Activated CD4-positive, alpha-beta T cell treated with anti-CD3 and anti-CD28 coated beads, Interleukin-2, Interleukin-6, amounts not matched to agents 100 ng/mL and 50 ng/mL, durations not matched to agents 16 hours and 8 hours (primary cell): ENCODE measurements at places on chromosomes 4 and X.

DNA sequence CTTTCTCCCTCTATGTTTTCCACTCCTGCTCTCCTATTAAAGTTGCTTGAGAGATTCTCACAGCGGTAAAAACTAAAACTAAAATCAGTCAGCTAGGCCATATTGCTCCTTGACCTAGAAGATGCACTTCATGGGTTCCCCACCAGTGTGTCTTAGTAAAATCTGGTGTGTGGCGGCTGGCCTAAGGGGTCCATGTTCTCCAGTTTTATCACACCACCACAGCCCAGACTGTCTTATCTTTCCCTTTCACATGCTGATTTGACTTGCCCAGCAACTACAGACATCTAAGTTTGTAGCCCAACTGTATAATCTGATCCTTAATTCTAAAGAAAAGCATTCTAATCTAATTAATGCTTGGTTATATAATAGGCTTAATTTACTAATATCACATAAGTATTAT is 68.0 kb downstream of the ATP8A1 start:
- DNase-seq, result no peak

DNA sequence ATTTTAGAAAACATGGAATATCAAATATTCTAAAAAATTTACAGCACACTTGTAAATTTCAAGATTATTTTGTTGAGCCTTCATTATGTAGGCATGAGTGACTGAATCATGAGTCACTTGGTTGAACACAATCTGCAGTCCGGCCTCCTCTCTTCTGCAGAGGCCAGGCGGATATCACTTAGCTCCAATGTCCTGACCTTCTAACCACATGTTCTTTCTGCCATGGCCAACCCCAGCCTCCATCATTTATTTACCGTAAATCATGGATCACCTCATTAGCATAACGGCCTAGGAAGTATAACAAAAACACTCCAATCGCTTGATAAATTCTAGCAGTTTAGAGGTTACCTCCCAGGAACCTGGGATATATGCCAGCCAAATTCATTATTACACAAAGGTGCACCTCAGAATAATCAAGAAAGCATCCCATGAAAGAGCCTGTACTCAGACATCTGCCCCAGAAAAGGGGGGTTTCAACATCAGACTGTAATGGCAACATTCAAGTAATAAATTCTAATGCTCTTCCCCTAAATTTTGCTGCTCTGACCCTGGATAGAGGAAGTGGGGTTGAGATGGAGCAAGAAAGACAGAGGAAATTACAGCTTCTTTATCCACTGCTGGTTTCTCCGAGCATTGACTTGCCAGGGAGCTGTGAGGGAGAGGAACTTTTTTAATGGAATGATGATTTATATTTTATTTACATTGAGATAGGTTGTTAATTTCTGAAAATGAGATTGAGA is 2153.6 kb upstream of the AGA start:
- DNase-seq, result no peak

GRCh38 chrX:9379697-9380551 is 84.9 kb upstream of the TBL1X start:
- no peak for DNase-seq

- peak; percentile 53 for DNase-seq
Measured at GRCh38 chrX:137194164-137194563, 160.4 kb upstream of the GPR101 start.

GRCh38 chr4:110624398-110624780 is 1.5 kb upstream of the PITX2 start:
- no peak for DNase-seq

DNA sequence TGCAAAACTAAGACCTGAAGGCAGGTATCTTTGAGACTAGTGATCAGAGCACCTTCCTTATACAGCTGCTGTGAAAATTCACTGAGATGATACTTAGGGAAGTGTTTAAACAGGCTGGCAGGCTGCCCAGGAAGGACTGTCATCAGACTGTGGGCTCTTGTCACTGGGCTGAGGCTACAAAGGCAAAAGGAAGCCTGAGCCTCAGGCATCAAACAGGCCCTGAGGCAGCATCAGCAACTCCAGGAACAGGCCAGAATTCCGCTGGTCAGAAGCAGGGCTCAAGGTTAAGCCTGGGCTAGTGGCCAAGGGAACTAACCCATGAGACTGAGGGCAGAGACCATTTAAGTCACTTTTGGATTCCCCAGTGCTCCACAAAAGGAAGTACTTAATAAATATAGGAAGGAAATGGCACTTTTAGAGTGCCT is 12.8 kb downstream of the PJA1 start:
- no peak for DNase-seq

- peak; percentile 48 for DNase-seq
Measured at GRCh38 chrX:134171661-134172587, 65.1 kb upstream of the CCDC160 start.

DNA sequence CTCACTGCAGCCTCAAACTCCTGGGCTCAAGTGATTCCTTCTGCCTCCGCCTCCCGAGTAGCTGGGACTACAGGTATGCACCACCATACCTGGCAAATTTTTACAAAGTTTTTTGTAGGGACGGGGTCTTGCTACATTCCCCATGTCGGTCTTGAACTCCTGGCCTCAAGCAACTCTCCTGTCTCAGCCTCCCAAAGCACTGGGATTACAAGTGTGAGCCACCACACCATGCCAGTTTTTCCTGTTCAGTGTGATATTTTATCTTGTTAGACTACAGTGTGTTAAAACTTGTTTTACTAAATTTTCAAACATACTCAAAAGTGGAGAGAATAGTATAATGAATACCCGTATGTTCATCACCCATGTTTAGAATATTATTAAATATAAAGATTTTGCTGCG is 12.1 kb downstream of the HPRT1 start:
- DNase-seq, result no peak

DNA sequence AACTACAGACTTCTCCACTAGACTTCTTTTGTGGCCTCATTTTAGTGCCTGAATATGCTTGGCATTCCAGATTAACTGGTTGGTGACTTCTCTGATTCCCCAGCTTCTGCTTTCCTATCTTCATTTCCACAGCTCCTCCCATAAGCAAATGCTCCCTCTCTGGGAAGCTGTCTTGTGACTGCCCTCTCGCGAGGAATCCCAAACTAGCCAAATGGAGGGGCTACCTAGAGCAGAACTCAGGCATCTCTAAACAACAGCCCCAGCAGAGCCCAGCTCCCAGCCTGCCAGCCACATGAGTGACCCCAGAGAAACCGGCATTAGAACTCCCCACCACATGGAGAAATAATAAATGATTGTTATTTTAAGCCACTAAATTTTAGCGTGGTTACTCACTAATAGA is 7.6 kb upstream of the VEGFD start:
- DNase-seq, result no peak

- no peak for DNase-seq
Measured at GRCh38 chrX:39311646-39312045, 510.4 kb downstream of the MID1IP1 start.

- DNase-seq, result peak; percentile 59
Measured at GRCh38 chr4:183722731-183723560, 63.9 kb downstream of the TRAPPC11 start.

DNA sequence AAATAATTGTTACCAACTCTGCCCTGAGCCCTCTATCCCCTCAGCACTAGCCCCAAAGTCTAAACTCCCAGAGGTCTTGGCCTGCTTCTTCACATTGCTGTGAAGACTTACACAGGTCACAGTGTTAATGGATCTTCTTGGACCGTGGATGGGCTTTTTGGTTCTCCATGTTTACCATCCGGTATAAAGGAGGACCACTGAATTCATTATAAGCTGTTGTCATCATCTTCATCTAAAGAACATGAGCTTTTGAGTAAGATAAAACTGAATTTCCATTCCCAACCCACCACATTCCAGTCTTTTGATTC is 8.5 kb downstream of the NUDT11 start:
- DNase-seq, result no peak

DNA sequence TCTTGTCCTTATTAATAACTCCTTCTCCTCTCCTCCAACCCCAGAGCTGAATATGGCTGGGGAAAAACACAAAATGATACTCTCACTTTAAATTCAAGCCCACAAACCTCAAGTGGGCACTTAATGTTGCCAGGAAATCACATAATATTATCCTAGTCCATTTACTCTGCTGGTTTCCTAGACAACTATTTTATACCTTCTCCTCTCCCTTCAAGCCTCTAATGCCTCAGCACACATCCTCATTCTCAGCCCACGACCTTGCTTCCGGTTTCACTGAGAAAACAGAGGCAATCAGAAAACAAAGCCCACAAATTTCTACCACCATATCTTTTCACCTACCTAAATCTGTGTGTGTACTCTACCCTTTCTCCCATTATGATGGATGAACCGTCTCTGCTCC is 12.1 kb upstream of the CLCN5 start:
- no peak for DNase-seq
